ENCODE measurements at places on chromosomes 6 and 20.

GRCh38 chr6:9020001-9020400 is 584.7 kb upstream of the SLC35B3 start:
- no peak for DNase-seq

GRCh38 chr20:24956001-24956841 is 7.2 kb downstream of the CST7 start:
- DNase-seq, result no peak

DNA sequence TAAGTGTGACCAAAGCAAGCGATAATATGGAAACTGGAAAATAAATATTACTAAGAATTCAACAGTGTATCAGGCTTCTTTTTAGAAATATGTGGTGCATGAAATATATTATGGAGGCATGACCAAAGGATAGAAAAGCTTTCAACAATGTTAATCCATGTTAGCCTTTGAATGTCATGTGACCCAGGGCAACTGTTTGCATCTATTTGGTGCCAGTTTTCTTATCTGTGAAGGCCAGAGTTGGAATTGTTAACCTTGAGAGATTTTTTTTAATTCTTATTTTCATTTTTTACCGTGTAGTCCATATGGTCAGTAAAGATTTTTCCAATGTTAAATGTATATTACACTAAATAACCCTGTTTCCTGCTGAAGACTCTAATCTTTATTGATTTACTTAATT is 411.1 kb downstream of the BCKDHB start:
- no peak for DNase-seq

DNA sequence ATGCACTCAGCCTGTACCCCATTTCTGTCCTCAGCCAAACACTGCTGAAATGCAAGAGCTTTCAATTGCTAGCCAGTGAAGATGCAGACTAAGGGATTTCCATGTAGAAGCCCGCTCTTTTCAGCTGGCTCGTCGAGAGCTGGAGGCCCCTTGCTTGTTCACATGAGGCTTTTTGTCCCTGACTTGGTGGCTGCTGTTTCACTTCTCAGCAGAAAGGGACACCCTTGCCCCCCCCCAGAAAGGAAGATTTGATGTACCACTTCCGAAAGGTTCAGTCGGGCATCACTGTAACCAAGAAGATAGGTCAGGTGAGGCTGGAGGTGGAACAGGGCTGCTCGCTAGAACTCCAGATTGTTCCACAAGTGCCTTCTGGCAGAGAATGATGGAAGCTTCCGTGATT is 23.3 kb downstream of the PTPN1 start:
- DNase-seq, result no peak
